ENCODE measurements at places on chromosomes 12 and 14.

DNA sequence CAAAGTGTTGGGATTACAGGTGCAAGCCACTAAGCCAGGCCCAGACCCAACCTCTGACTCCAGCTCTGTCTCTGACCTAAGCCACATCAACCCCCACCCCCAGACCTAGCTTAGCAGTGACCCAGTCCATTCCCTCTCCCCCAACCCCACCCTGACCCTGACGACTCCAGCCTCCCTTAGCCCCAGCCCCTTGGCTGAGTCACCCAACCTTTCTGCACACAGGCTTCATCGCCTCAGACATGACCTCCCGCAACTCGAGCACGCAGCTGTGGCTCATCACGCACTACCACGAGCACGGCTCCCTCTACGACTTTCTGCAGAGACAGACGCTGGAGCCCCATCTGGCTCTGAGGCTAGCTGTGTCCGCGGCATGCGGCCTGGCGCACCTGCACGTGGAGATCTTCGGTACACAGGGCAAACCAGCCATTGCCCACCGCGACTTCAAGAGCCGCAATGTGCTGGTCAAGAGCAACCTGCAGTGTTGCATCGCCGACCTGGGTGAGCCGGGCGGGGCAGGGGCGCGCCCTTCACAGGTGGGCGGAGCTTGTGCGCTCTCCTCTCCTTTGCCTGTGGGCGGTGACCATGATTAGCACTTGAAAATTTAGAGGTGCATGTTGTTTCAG, 7.8 kb downstream of the ACVRL1 start:
- DNase-seq, result no peak

GRCh38 chr12:56529656-56530055, 8.0 kb downstream of the RBMS2 start:
- DNase-seq, result no peak

- no peak for DNase-seq
Measured at GRCh38 chr12:19431407-19432308, 7.6 kb upstream of the AEBP2 start.

GRCh38 chr14:73785336-73785833, 66.2 kb upstream of the PTGR2 start:
- DNase-seq, result no peak

DNA sequence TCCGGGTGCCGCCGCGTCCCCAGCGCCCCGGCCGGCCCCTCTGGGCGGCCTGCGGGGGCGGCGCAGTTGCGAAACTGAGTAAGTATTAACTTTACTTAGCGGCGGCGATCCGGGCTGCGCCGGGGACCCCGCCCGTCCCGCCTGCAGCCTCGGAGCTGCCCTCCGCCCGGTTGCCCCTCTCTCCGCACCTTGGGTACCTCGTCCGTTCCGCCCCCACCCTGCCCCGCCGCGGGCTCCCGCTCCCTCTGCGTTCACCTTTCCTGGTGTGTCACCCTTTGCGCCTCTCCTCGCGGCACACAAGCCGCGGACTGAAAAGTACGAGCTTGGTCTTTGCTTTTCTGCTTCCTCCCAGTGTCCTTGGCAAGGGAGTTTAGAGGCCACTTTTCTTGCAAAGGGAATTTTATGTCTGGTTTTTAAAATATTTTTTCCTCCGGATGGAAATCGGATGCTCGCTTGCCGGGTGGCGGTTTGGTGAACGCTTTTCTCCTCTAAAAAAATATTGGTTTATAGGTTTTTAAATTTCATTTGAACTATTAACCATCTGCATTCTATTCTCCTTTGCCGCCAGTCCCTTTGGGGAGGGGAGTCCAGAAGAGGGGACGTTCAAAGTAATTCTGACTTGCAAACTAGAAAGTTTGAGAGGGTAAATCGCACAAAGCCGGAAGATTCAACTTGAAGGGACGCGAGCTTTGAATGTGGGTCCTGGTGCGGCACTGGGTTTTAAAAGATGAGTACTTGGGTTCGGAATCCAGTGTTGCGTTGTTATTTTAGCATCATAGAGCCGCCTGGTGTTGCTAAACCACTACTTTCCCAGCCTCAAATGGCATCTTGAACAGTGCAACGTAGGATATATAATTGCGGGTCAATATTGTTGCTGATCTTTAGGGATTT, 834 bp downstream of the RASSF8 start:
- DNase-seq, result no peak
